ENCODE measurements at places on chromosomes 5 and 9.

GRCh38 chr9:106400950-106401349 is 462.0 kb upstream of the ZNF462 start:
- no peak for DNase-seq

- no peak for DNase-seq
Observed at GRCh38 chr9:121171236-121171635, 30.4 kb downstream of the RAB14 start.

DNA sequence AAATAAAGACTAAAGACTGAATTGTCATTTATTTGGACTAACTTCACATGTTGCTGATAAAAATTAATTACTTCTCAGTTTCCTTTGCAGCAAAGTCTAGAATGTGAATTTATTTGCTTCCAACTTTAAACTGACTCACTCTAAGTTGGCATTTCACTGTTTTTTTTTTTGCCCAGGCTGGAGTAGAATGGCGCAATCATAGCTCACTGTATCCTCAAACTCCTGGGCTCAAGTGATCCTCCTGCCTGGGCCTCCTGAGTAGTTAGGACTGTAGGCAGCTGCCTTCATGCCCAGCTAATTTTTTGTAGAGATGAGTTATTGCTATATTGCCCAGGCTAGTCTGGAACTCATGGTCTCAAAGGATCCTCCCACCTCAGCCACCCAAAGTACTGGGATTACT is 3.5 kb downstream of the CCNB1 start:
- DNase-seq = no peak

DNA sequence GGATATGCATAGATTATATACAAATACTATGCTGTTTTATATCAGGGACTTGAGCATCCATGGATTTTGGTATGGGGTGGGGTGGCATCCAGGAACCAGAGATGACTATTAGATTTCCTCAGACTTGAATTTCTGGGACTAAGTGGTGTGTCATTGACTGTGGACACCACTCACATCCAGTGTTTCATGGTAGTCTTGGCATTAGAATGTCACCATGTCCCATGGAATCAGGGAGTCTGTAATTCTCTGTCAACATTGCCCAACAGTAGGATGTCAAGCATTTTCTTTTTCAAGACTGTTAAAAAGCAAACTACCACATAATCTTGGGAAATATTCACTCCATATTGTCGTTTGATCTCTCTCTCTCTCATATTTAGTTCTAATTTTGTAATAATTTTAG is 13.1 kb downstream of the ISOC1 start:
- DNase-seq = no peak

GRCh38 chr5:108686676-108687075 is 61.0 kb upstream of the FER start:
- no peak for DNase-seq

- DNase-seq = no peak
Observed at GRCh38 chr5:113194125-113194524, 217.5 kb downstream of the DCP2 start.

DNA sequence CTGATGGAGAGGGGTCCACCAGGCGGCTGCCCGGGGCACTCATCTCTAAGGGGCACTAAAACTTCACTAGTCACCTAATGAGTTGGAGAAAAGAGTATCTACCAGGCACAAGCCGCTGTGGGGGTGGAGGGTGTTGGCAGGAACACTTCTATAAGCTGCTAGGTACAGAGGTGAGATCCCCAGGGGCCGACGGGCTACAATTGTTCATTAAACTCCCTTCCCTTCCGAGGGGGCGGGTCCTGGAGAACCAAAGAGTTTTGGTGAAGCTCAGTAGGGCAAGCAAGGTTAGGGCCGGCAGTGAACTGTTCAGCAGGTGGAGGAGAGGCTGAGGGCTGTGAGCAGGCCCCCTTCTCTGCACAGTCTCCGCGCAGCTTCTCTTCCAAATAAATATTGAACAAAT is 78.7 kb upstream of the ARAP3 start:
- DNase-seq = no peak

- no peak for DNase-seq
Observed at GRCh38 chr9:71250581-71250980, 129.2 kb upstream of the TRPM3 start.

DNA sequence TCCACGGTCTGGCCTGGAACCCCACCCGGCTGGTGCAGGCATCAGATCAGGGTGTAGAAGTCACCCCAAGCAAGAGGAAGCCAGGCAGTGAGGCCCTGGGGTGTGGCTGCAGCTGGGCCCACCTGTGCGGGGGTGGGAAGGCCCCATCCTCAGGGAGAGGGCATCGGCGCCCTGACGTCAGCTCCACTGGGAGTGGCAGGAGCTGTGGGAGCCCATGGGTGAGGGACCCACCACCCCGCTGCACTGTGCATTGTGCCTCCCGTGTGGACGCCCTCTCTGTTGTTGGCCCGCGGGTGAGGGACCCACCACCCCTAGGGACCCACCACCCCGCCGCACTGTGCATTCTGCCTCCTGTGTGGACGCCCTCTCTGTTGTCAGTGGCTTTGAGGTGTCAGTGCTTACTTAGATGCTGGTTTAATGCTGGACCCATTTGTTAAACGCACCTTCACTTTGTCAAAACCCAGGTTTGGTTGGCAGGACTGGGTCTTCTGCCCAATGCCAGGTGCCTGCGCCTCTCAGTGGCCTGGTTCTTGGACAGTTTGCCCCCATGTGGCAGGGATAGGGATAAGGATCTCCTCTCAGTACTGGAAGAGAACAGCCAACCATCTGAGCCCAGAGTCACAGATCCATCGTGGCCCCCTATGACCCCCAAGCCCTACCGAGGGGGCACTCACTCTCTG is 6.9 kb upstream of the EXOC3 start:
- DNase-seq = no peak

GRCh38 chr5:30620481-30621085 is 572.9 kb upstream of the CDH6 start:
- no peak for DNase-seq

DNA sequence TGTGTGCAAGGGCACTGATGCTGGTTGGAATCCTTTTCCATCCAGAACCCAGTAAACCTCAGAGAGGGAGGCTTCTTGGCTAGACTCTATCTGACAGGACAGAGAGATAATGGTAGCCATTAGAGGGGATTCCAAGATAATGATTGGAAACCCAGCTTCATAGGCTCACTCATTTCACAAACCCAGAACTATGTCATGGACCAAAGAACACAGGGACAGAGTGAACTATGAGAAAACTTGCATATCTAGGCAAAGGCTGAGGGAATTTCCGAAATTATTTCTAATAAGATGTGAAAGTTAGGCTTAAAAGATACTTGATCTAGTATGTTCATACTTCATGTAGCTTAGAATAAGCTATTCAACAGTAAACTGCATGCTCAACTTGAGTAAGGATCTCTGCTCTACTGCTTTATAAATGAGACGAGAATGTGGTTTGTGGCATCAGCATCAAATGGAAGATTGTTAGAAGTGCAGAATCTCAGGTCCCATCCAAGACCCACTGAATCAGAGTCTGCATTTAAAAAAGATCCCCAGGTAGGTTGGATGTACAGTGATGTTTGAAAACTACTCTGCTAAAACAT is 261.4 kb downstream of the DMRT2 start:
- DNase-seq = no peak

- no peak for DNase-seq
Observed at GRCh38 chr5:143148771-143149170, 254.7 kb downstream of the NR3C1 start.

DNA sequence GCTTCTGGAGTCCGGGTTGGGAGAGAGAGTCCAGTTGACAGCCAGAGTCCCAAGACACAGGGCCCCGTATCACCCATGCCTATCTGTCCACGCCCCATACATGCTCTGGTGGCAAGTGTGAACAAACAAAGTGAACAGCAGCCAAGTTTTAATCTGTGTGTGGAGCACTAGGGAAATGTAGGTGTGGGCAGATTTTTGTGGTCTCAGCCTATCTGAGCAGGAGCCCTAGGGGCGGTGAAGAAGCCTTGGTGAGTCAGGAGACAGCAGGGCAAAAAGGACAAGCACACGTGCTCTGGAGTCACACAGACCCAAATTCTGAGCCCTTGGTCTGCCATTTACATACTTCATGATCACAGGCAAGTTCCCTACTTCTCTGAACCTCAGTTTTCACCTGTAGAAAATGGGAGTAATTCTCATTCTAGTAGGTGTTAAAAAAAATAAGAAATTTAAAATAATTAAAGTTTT is 23.2 kb downstream of the EGR1 start:
- no peak for DNase-seq

DNA sequence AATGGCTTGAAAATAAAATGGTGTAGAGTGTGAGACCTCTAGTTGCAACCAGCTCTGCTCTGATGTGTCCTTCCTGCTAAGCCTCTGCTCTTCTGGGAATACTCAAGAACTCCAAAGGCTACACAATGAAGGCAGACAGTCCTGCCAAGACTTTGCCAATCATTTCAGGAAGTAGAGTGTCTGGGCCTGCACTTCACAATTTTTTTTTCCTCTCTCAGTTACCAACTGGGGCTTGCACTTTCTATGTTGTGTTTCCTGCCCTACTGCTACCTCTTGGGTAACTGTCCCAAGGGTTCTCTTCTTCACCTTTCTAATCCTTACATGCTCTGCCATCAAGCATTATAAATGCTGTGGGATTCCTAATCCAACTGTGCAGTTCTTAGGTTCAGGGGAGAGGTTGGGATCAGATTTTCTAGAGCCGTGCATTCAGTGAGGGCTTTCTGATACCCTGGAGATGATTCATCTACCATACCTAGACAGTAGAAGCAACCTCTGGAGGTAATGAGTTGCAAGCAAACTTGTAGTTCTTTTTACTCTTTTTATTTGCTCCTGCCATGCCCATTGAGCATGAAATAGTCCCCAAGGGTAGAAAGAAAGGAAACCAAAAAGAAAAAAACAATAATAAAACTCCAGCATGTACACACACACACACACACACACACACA is 365.9 kb downstream of the MLLT3 start:
- DNase-seq = no peak

- peak; percentile 9 for DNase-seq
Observed at GRCh38 chr5:158875272-158875679, 224.4 kb downstream of the EBF1 start.

DNA sequence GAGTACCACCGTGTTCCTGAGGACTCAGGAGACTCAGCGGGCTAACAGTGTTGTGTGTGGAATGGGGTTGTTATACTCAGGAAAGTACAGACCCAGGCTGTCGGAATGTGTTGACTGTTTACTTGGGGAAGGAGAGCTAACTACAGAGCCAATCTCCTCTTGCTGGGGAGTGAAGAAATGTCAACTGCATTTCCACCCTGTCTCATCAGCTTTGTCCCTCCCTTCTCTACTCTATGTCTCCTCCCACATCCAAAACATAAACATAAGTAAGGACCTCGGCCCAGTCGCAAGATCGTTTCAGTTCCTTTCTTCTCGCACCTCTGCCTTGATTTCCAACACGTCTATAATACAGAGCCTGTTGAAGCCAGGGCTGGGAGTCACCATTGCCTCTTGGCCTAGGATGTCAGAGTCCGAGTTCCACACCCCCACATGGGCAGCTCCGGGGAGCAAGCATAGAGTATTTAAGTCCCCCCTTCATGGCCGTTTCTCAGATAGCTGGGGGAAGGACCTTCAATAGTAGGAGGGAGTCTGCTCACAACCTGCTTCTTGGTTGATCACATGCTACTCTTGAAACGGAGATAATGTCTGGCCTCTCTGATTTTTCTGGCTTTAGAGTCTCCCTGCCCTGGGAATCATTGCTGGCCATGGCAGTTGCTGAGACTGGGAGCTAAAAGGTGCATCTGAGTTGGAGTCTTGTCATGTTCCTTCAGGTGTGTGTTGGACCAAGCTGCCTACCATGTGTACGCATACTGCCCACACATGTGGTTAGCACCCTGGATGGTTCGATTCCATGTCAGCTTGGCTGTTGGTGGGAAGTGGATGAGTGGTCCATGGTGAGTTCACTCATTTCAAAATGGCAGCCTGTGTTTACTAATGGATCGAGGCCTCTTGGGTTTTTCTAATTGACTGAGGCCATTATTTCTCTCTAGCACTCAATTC is 147.3 kb downstream of the MTX3 start:
- no peak for DNase-seq

GRCh38 chr9:129559506-129559881 is 61.4 kb downstream of the C9orf50 start:
- no peak for DNase-seq

- peak; percentile 53 for DNase-seq
Observed at GRCh38 chr9:22244139-22245011, 202.2 kb upstream of the DMRTA1 start.

GRCh38 chr9:4935001-4935672 is 49.9 kb upstream of the JAK2 start:
- DNase-seq = no peak

DNA sequence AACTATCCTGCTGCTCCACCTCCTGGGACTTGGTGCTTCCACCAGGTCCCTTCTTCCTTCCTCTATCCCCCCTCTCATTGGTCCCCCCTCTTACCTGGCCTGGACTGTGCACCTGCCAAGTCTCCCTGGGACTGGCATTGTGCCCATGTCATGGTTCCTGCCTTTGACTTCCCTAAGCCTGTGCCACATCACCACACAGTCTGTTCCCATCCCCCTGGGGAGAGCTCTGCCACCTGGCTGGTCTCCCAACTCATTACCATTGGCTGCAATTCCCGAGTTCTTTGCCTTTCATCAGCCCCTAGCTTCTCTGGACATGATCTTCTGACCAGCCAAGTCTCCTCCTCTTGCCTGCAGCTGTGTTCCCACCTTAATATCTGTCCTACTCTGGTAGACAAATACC is 180.3 kb downstream of the SREK1 start:
- no peak for DNase-seq

DNA sequence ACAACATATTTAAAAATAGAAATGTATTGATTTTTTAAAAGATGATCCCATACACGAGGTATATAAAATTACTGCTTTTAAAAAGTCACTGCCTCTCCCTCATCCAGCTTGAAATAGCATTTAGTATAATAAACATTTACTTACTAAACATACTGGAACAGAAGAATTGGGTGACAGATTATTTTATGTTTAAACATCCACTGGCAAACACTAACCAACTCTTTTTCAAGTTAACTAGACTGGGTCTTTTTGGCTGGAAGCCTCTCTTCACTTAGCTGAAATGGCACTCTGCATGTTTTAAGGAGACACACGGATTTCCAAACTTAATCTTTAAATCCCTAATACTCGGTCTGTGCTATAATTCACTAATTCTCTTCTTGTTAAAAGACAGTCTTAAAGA is 19.0 kb downstream of the CTXN3 start:
- DNase-seq = no peak

DNA sequence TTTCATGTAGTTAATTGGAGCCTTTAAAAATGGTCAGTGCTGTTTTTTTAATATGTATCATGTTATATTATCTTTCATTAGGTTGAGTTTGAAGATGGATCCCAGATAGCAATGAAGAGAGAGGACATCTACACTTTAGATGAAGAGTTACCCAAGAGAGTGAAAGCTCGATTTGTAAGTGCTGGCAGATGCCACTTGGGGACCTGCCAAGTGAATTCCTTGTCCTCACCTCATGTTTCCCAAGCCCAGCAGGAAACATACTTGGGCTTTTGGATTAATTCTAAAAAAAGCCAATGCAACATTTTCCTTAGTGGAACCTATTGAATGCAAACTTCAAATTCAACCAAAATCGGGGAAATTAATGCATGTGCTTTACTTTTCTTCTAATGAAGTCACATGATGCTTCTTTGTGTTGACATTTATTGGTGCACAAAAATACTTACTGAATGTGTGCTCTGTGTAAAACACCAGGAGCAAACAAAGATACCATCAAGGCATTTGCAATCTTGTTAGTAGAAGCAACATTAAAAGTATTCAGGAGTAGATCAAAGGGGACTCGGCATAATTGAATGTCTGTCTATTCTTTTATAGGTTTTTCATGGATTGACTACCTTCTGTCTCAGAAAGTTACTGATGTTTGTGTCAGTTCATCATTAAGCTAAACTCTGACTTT is 412.1 kb downstream of the KDM4C start:
- no peak for DNase-seq

GRCh38 chr9:125399165-125399564 is 137.5 kb downstream of the GAPVD1 start:
- no peak for DNase-seq

GRCh38 chr9:131555841-131556673 is 10.7 kb downstream of the PRRT1B start:
- no peak for DNase-seq
